ENCODE measurements at places on chromosomes 3 and 15.

DNA sequence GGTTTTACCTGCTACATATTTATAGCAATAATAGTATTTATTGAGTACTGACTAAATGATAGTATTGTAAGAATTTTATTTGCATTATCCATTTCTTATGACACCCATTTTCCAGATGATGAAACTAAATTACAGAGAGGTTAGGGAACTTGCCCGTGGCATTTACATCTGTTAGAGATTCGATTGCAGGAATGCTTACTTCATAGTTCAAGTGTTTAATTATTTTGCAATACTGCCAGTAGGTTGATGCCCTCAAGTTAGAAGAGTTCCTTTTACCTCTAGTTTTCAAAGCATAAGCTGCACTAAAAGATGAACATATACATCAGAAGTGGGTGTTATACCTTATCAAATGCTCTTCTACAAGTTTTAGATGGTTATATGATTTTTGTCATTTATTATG lies 362.8 kb upstream of the RGMA start:
- no peak overlapping the region for H3K27ac ChIP-seq
- H3K4me1 ChIP-seq, result no peaks in the 10 kb centered on the region
- no peaks in the 10 kb centered on the region for H3K27me3 ChIP-seq
- DNase-seq, result no peak

DNA sequence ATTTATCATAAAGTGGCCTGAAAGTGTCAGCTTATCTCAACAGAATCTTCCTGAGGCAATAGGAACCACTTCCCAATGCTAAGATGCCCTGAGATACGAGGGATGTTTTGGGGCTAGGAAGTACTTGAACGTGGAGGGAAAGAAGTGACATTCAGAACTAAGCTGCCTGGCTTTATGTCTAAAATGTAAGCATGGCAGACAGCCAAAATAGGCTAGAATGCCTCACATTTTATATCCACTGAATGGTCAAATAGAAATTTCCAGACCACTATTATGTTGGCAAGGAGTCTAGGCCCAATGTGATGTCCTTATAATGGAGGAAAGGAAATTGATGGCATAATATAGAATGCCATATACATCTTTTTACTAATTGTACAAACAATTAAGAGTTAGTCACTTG lies 154.9 kb downstream of the PEX5L start:
- no peaks in the 10 kb centered on the region for H3K27me3 ChIP-seq
- H3K4me3 ChIP-seq, result no peak overlapping the region
- no peak for DNase-seq
- H3K36me3 ChIP-seq, result no peaks in the 10 kb centered on the region

DNA sequence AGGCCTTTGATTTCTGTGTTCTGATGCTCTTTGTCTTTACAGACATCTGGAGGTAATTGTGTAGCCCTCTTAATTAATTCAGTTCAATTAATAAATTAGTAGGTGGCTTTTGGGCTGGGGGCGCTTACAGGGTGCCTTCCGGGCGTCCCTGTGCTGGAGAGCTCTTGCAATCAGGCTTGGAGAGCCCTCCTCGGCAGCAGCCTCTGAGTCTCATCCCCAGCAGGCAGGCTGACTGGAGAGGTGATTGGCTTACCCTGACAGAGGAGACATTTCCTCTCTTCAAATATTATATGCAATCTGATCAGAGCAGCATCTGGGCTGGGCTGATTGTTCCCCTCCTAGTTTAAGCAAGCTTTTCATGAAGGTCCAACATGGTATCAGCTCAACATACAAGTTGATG lies 250.7 kb downstream of the LPP start:
- no peak for DNase-seq
- no peak overlapping the region for H3K4me3 ChIP-seq
- no peaks in the 10 kb centered on the region for H3K4me1 ChIP-seq
- no peak overlapping the region for H3K27ac ChIP-seq
- peaks cover 8% of the 10 kb centered on the region for H3K36me3 ChIP-seq
- no peaks in the 10 kb centered on the region for H3K27me3 ChIP-seq

- H3K4me3 ChIP-seq, result no peak overlapping the region
- no peaks in the 10 kb centered on the region for H3K27me3 ChIP-seq
- H3K36me3 ChIP-seq, result peaks cover 27% of the 10 kb centered on the region
- H3K4me1 ChIP-seq, result no peaks in the 10 kb centered on the region
- no peak for DNase-seq
- H3K27ac ChIP-seq, result no peak overlapping the region
These were observed 28.9 kb downstream of the HACD3 start for GRCh38 chr15:65558997-65559760.

GRCh38 chr3:44510000-44510368 lies 32.5 kb upstream of the ZNF445 start:
- H3K27me3 ChIP-seq, result no peaks in the 10 kb centered on the region
- no peak for DNase-seq
- peak overlapping the region; percentile 98 for H3K4me3 ChIP-seq
- no peaks in the 10 kb centered on the region for H3K36me3 ChIP-seq
- peak overlapping the region; percentile 86 for H3K27ac ChIP-seq
- H3K4me1 ChIP-seq, result peaks cover 8% of the 10 kb centered on the region

DNA sequence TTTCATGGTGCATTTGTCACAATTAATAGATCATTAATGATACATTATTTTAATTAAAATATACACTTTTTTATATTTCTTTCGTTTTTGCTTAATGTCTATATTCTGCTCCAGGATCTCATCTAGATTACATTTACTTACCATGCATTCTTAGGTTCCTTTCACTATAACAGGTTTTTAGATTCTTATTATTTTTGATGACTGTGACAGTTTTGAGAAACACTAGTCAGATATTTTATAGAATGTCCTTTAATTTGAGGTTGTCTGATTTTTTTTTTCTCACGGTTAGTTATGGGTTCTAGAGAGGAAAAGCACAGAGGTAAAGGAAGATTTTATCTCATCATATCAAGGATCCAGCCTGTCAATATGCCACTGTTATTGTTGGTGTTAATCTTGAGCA lies 595.8 kb upstream of the BCHE start:
- H3K4me3 ChIP-seq, result no peak overlapping the region
- no peak overlapping the region for H3K27ac ChIP-seq
- H3K27me3 ChIP-seq, result no peaks in the 10 kb centered on the region
- no peak for DNase-seq
- no peaks in the 10 kb centered on the region for H3K4me1 ChIP-seq

GRCh38 chr3:187385296-187385695 lies 17.1 kb downstream of the RTP4 start:
- H3K27me3 ChIP-seq, result no peaks in the 10 kb centered on the region
- no peaks in the 10 kb centered on the region for H3K36me3 ChIP-seq

DNA sequence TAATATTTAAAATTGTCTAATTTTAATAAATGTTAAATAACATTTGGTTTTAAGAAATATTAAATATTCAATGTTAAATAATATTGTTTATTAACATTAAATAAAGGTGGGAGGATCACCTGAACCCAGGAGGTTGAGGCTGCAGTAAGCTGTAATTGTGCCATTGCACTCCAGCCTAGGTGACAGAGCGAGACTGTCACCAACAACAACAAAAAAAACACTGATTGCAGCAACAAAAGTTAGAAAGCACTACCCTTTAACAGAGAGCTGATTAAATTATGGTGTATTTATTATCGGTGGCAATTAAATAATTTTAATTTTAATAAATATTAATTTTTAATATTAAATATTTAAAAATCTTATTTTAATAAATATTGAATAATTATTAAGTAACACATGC lies 152.1 kb downstream of the ATG7 start:
- no peaks in the 10 kb centered on the region for H3K27me3 ChIP-seq
- no peak for DNase-seq
- no peak overlapping the region for H3K4me3 ChIP-seq
- no peaks in the 10 kb centered on the region for H3K4me1 ChIP-seq

GRCh38 chr3:46566040-46566641 lies at the start of gene LRRC2:
Gene LRRC2 (minus strand): TSS chr3:46566302. CDS start chr3:46551591, 14,711 bp downstream.
- DNase-seq, result peak; percentile 10
- H3K4me3 ChIP-seq, result peak within 1 kb of the TSS; percentile 59
- no peaks in the 10 kb centered on the region for H3K27me3 ChIP-seq
- no peaks in the 10 kb centered on the region for H3K4me1 ChIP-seq

- DNase-seq, result no peak
- H3K4me1 ChIP-seq, result no peaks in the 10 kb centered on the region
- H3K27ac ChIP-seq, result no peak overlapping the region
- H3K27me3 ChIP-seq, result no peaks in the 10 kb centered on the region
- H3K36me3 ChIP-seq, result no peaks in the 10 kb centered on the region
These were observed 192.7 kb upstream of the LRIG1 start for GRCh38 chr3:66693461-66694031.

GRCh38 chr3:117524890-117525289 lies 815.3 kb downstream of the TUSC7 start:
- H3K4me1 ChIP-seq, result no peaks in the 10 kb centered on the region
- no peaks in the 10 kb centered on the region for H3K36me3 ChIP-seq
- no peak for DNase-seq

GRCh38 chr3:44984335-44984734 lies 8.3 kb downstream of the EXOSC7 start:
- DNase-seq, result no peak
- H3K27ac ChIP-seq, result no peak overlapping the region
- no peak overlapping the region for H3K4me3 ChIP-seq
- H3K36me3 ChIP-seq, result peaks cover 5% of the 10 kb centered on the region
- peaks cover 19% of the 10 kb centered on the region for H3K4me1 ChIP-seq
- no peaks in the 10 kb centered on the region for H3K27me3 ChIP-seq

- no peaks in the 10 kb centered on the region for H3K36me3 ChIP-seq
- DNase-seq, result no peak
- no peak overlapping the region for H3K27ac ChIP-seq
- H3K4me1 ChIP-seq, result no peaks in the 10 kb centered on the region
- H3K4me3 ChIP-seq, result no peak overlapping the region
These were observed 16.1 kb upstream of the IL1RAP start for GRCh38 chr3:190497811-190498210.

- no peaks in the 10 kb centered on the region for H3K36me3 ChIP-seq
- H3K27ac ChIP-seq, result no peak overlapping the region
- H3K4me3 ChIP-seq, result no peak overlapping the region
- no peak for DNase-seq
- no peaks in the 10 kb centered on the region for H3K27me3 ChIP-seq
- H3K4me1 ChIP-seq, result no peaks in the 10 kb centered on the region
These were observed 223.9 kb upstream of the NR2E3 start for GRCh38 chr15:71586463-71586862.

DNA sequence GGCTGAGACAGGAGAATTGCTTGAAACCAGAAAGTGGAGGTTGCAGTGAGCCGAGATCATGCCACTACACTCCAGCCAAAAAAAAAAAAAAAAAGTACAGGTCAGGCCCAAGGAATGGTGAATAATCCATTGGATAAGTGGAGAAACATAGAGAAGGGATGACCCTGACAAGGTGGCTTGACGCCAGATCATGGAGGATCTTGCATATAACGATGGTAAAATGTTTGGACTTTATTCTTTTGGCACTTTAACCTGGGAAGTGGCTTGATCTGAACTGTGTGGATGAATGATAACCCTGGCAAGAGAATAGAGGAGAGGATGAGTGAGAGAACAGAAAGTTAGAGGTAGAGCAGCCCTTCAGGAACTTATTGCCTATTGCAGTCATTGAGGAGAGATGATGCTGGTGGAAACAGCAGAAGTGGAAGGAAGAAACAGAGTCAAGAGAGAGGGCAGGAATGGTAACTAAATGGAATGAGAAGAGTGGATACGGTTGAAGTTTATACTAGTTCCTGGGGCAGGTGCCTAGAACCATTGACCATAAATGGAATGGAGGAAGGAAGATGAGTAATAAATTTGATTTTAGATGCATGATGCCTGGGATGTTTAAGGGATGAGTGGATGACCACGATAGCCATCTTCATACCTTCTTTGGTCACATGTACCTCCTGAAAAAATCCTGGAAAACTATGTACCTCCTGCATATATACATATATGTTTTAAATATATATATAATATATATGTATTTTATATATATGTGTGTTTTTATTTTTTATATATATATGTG lies 57.8 kb downstream of the BLM start:
- H3K36me3 ChIP-seq, result no peaks in the 10 kb centered on the region
- H3K4me1 ChIP-seq, result no peaks in the 10 kb centered on the region
- no peak overlapping the region for H3K27ac ChIP-seq
- no peak overlapping the region for H3K4me3 ChIP-seq
- no peak for DNase-seq
- H3K27me3 ChIP-seq, result no peaks in the 10 kb centered on the region

DNA sequence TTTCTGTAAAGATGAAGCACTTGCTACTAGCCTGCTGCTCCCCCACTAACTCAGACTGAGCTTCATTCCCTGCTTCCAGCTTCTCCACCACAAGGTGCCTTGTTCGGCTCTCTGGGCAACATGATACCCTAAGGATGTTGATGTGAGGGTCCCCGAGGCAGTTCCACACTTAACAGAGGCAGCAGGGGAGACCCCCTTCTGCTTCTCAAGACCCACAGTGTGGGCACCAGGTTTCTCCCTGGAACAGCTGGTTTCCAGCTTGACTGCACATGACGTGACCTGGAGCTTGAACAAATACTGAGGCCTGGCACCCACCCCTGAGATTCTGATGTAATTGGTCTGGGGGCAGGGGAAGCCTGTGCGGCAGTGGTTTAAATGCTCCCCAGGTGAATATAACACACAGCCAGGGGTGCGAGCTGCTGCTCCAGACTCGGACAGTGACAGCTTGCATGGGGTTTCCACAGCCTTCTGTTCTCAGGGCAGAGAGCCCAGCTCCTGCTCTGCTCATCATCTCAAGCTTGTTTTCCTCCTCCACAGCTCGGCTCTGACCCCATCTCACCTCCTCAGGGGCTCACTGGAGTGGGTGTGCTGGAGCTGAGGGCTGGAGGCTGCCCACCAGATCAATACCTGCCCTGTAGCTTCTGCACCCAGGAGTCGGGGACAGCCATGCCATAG lies 95.0 kb upstream of the HACD2 start:
- no peaks in the 10 kb centered on the region for H3K27me3 ChIP-seq
- no peaks in the 10 kb centered on the region for H3K36me3 ChIP-seq
- DNase-seq, result no peak
- H3K4me1 ChIP-seq, result no peaks in the 10 kb centered on the region
- H3K4me3 ChIP-seq, result no peak overlapping the region
- H3K27ac ChIP-seq, result no peak overlapping the region

GRCh38 chr15:90305932-90306331 lies 40.5 kb downstream of the NGRN start:
- H3K36me3 ChIP-seq, result no peaks in the 10 kb centered on the region
- H3K4me3 ChIP-seq, result no peak overlapping the region
- no peak overlapping the region for H3K27ac ChIP-seq
- DNase-seq, result no peak

DNA sequence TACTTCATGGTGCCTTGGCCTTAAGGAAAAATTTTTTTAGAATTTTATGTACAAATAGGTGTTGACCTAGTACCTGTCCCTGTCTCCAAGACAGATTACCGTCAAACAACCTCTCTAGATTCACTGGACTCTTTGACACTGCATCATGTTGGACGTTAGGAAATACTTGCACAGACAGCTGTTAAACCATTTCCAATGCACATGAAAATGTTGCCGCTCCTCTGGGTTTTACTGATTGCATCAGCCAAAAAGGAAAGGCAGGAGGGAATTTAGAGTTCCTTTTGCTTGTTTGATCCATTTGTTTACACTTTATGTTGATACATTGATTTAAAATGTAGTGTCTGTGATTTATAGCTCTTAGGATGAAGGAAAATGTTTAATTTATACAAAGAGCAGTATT lies 14.5 kb downstream of the TMEM41A start:
- DNase-seq, result no peak
- H3K27me3 ChIP-seq, result no peaks in the 10 kb centered on the region
- no peaks in the 10 kb centered on the region for H3K4me1 ChIP-seq

Measured in effector memory CD4-positive, alpha-beta T cell (primary cell).